Nucleus accumbens (tissue), 56 donors: ENCODE measurements at places on chromosomes 2 and 18.

GRCh38 chr2:9163306-9164111, 43.1 kb upstream of the ASAP2 start:
- DNase-seq: no peak

GRCh38 chr2:98948956-98949739, 13.1 kb upstream of the CRACDL start:
- DNase-seq: no peak

DNA sequence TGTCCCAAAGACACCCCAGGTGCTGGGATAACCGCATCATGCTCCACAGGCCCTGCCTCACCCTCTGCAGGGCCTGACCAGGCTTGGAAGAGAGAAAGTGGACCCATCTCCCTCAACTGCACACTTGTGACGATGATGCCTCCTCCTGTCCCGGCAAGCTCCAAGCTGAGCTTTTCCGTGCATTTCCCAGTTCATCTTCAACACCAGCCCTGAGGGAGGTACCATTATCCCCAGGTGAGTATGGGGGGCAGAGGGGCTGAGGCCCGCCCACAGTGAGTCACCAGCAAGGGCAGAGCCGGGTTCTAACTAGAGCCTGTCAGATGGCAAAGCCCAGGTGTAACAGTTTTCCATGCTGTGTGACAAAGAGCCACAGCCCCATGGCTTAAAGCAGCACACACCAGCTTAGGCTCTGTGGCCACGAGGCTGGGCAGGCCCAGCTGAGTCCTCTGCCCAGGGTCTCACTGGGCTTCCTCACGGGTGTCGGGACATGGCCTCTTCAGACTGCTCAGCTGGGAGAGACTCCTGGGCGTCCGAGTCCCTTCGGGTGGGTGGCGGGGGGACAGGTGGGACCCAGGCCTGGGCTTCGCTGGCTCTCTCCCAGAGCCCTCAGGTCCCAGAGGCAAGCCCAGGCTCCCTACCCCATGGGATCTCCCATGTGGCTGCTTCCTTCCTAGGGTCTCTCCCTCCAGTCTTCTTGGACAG, 108.4 kb upstream of the OTOS start:
- DNase-seq: no peak

DNA sequence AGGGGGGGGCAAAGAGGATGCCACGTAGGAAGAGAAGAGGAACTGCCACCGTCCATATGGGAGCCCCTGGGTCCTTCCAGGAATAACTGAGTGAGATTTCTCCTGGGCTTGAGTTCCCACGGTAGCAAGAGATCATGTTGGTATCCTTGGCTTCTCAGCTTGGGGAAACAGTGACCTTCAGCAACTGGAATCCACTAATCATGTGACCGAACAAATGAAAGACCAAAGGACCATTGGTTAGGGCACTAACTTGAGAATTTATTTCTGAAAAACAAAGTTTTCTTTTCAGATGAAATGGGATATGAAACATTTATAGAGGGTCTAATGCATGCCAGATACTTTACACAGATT, 259.4 kb upstream of the ID2 start:
- DNase-seq: no peak

- no peak for DNase-seq
Observed at GRCh38 chr2:7555260-7555659, 638.0 kb downstream of the RNF144A start.

DNA sequence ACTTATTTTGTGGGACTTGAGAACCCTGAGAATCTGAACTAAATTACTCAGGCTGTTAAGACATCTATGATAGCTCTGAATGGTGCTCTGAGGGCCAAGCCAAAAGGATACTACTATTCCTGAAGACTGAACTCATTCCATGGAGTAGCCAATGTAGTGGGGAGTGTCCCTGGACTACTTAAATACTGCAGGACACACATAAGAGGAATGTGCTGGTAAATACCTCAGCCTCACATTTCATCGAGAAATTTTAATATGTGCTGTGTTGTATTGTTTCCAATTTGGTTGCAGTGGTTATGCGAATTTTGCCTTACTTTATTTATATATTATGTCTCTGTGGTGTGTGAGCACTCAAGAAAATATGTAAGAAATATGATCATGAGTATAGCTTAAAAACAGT, 264.4 kb upstream of the FIGN start:
- no peak for DNase-seq

- no peak for DNase-seq
Observed at GRCh38 chr2:167929484-167929883, 317.9 kb downstream of the STK39 start.

DNA sequence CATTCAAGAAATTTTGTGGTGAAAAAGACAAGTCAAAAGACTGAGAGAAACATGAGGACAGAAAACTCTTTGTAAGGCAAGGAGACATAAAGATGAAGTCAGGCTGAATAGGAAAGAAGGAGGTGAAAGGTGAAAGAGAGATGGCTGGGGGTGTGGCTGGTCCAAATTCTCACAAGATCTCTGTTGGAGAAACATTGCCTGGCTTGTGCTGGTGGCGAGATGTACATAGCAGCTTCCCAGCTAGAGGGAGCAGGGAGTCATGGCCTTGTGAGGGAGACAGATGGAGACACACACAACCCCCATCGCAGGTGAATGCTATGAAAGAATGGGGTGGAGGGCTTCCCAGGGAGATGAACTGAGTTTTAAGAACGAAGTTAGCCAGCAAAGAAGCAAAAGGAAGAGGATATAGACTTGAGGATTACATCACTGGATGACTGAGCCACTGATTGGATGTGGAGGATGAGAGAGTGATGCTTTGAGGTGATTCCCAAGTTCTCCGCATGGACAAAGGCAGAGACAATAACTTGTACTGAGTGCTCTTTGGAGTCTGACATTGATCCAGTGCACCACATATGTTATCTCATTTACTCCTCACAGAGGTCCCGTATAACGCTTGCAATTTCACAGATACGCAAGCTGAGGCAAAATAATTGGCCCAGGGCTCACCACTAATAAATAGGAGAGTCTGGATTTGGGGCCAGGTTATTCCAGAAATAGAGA, 3.7 kb upstream of the EMX1 start:
- DNase-seq: no peak

GRCh38 chr2:30686000-30686399, 121.2 kb downstream of the CAPN13 start:
- no peak for DNase-seq

GRCh38 chr18:50862401-50862800, 16.5 kb upstream of the ME2 start:
- DNase-seq: no peak

GRCh38 chr2:20544153-20544747, 97.4 kb downstream of the RHOB start:
- no peak for DNase-seq

- no peak for DNase-seq
Observed at GRCh38 chr18:73249030-73249429, 381.2 kb upstream of the NETO1 start.

DNA sequence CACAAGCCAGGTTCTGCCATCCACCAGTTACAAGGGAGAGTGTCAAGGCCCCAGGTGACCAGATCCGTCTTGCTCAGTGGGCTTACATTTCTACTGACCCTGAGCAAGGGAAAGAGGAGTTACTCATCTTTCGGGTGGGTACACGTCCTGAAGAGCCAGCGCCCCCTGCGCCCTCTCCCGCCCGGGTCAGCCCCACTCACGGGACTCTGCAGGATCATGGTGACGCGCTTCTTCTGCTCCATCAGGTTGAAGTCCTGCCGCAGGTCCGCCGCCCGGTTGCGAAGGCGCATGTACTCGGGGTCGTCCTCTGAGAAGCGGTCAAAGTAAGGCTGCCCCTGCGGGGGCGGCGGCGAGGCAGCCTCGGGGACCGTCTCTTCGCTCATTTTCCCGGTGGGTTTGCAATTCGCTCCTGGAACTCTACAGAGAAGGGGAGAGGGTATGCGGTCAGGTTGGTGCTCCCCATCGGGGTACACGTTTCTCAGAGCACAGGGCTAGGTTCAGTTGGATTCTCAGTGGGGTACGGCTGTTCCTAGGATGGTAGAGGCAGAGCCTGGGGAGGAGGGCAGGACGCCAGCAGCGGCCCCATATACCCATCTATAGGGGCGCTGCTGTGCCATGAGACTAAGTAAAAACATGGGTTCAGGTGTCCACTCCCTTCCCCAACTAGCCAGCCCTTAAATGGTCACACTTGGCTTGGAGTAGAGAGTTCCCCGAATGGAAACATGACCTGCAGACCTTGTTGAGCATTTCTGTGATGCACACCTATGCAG, 61.8 kb downstream of the ADD2 start:
- no peak for DNase-seq

- DNase-seq: peak; percentile 75
Observed at GRCh38 chr2:58427572-58428095, 186.5 kb upstream of the FANCL start.

- no peak for DNase-seq
Observed at GRCh38 chr2:163558251-163559021, 177.4 kb downstream of the FIGN start.

GRCh38 chr2:30206461-30207430, 24.6 kb upstream of the LBH start:
- DNase-seq: no peak

GRCh38 chr18:48605408-48605845, 66.6 kb downstream of the CTIF start:
- DNase-seq: no peak

DNA sequence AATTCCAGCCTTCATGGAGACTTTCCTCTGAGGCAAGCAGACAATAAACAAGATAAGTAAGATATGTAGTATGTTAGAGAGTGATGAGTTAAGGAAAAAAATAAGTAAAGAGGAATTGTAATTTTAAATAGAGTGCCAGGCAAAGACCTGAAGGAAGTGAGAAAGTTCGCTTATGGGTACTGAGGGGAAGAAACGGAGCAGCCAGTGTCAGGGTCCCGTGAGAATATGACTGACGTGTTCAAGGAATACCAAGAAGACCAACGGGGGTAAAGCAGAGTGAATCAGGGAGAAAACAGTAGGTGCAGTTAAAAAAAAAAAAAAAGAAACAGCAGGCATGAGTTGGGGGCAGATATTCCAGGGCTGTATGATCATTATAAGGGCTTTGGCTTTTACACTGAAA, 45.1 kb downstream of the ARHGEF33 start:
- DNase-seq: no peak

GRCh38 chr2:238225911-238226697, 13.7 kb downstream of the HES6 start:
- no peak for DNase-seq

GRCh38 chr2:188158337-188159100, 133.2 kb upstream of the GULP1 start:
- no peak for DNase-seq

- DNase-seq: no peak
Observed at GRCh38 chr2:61135510-61135909, 26.5 kb upstream of the C2orf74 start.

- DNase-seq: no peak
Observed at GRCh38 chr2:96549967-96550786, 13.6 kb downstream of the ARID5A start.

DNA sequence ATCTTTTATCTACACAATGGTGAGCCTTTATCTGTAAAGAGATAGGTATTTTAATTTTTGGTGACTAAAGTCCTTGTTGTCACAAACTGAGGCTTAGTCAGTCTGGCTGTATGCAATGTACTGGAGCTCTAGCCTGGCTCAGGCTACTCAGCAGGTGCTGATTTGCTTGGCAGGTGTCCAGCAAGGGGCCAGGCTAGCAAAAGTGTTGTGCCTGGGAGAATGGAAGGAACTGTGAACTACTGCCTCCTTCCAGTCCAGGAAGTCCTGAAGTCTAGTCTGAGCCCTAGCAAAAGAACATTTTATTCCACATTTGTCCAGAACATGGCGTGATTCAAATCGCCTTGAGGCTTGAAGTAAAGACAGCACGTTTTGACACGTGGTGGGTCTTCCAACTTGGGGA, 260.5 kb downstream of the CCDC85A start:
- no peak for DNase-seq

GRCh38 chr2:216745453-216745852, 50.1 kb upstream of the IGFBP5 start:
- no peak for DNase-seq

- DNase-seq: peak; percentile 12
Observed at GRCh38 chr18:27185025-27185763, at the start of gene CHST9. TSS of gene CHST9 (minus strand) at chr18:27185308. CDS start at chr18:27142809, 42,499 bp downstream.

DNA sequence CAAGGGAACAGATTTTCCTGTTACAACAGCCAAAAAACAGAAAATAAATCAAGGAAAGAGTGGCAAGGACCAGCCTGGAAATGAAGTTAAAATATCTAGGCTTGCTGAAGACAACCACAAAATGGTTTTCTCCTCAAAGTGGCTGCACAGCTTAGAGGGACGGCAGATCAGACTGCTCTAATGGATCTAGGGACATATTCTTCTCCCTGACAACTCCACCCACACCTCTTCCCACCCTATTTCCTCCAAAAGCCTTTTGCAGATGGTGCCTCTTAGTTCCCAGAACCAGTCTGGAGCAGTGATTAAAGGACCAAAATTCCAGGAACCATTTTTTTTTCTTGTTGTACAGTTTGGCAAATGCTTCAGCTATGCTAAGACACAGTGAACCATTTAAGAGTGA, 220.2 kb upstream of the SIX2 start:
- DNase-seq: no peak

DNA sequence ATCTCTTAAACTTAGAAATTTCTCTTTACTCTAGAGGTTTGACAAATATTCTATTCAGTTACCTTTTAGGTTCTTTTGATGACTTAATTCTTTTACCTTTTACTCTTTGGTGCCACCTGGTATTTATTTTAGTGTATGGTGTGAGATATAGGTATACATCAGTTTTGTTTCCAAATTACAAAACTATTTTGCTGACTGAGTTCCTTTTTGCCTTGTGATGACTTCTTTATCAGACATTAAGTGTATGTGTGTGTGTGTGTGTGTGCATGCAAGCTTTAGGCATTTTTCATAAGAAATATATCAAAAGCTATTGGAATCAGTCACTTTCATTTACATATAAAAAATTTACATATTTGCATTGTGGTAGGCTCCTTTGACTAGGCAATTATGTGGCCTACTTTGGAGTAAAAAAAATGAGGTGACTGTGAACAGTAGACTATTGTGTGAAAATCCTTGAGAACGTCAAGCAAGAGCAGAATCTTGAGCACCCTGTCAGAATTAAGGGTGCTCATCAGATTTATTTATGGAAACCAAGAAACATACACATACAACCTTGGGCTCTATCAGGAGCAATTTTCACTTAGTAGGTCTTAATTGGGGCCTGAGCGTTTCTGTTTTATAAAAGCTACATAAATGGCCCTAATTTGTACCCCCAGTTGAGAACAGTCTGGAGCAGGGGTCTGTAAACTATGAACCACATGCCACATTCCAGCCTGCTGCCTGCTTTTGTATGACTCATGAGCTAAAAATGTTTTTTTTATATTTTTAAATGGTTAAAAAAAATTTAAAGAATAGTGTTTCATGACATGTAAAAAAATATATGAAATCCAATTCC, 415.9 kb downstream of the SLC4A3 start:
- no peak for DNase-seq
